GM13977 (cell line): ENCODE measurements at places on chromosomes 5 and 9.

DNA sequence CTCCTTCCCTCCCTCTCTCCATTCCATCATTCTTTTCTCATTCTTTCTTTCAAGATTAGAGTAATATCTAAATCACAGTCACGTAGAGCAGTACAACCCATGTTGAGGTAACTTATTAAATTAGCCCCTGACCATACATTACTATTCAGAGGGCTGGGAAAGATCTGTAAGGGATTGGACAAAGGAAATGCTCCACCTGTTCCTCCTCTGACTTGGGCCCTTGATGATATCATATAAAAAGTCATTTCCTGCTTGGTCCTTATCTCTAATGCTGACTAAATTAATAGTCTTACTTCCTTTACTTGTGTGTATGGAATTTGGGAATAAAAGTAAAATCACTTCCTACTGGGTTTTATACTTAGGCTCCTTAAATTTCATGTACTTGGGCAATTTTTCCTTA lies 40.8 kb downstream of the SNX18 start:
- DNase-seq = no peak

GRCh38 chr5:99586878-99587277 lies 658.1 kb upstream of the CHD1 start:
- no peak for DNase-seq

GRCh38 chr5:103573411-103573810 lies 10.8 kb upstream of the NUDT12 start:
- DNase-seq = no peak

DNA sequence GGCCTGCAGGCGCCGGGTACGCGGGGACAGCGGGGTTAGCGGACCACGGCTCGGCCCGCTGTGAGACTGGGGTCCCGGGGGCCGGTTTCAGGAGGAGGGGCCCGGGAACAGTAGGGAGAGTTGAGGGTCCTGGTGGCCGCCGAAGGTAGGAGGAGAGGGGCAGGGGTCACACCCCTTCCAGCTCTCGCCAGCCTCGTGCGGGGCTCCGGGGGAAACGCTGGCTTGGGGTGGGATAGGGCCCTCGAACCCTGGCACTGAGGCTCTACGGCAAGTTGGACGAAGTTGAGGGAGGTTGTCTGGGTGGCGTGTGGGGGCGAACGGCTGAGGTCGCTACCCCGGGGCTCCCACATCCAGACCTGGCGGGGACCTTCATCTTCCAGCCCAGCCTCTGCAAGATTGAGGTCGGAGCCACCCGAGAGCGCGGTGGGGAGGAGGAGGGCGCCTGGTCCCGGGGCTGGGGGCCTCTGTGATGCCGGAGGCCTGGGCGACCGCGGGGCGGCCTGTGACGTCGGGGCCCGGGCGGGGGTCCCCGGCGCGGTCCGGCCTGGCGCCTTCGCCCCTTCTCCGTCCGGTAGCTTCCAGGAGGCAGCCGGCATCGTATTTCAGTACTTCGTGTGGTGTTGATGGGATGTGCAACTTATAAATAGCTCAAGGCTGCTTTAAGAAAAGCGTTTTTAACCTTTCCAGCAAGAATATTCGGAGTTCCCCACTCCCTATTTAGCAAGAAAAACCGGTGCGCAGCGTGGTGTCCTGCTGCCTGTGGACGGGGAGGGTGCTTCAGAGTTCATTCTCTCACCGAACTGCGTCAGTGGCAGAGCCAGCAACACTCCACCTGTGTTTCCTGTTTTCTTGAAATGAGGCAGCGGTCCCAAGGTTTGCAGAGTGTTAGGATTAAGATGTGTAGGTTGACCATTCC lies 902 bp downstream of the HABP4 start:
- DNase-seq = peak; percentile 60

GRCh38 chr9:23153058-23153457 lies 673.0 kb downstream of the ELAVL2 start:
- no peak for DNase-seq

DNA sequence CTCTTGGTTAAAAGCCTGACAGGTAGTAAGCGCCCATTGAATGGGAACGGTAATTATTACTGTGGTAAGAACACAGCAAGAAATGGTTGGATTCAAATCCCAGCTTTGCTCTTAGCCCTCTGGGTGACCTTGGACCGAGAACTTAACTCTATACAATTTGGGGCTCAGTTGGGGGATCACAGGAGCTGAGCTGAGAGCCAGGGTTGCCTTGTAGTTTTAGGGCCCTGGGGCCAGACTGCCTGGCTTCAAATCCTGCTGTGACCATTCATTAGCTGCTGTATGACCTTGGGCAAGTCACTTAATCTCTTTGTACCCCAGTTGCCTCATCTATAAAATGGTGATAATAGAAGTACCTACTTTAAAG lies 87.4 kb upstream of the SH3PXD2B start:
- no peak for DNase-seq

- DNase-seq = no peak
These were observed 474.5 kb downstream of the ENC1 start for GRCh38 chr5:74166064-74166463.

GRCh38 chr9:92655896-92656536 lies 13.9 kb downstream of the IPPK start:
- no peak for DNase-seq

- no peak for DNase-seq
These were observed 10.6 kb downstream of the TENT4A start for GRCh38 chr5:6723816-6724300.

DNA sequence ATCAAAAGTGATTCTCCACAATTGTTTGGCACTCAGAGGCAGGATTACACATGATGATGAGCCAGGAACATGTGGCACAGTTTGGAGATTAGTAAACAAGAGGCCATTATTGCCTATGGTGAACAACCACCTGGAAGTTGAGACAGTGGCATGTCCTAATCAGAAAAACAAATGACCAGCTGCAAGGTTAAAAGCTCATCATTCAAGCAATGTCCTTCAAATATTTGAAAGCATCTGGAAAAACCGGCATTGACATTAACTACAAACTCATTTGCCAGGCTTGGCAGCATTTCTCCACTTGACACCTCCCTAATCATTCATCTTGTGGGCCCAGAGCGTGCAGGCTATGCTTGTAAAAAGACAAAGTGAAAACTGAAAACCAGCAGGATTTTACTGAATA lies 80.6 kb upstream of the MEGF10 start:
- DNase-seq = no peak
